SJSA1 (cell line): ENCODE measurements at places on chromosomes 4 and X. TPM values are rescaled to one million over a fixed set of nuclear protein-coding genes. Genes with fewer than 3 reads are reported as not detected.

- H3K27ac ChIP-seq = no peak overlapping the region
- H3K27me3 ChIP-seq = no peaks in the 10 kb centered on the region
- no peak overlapping the region for H3K4me3 ChIP-seq
- peaks cover 20% of the 10 kb centered on the region for H3K4me1 ChIP-seq
- DNase-seq = no peak
These were observed 374.3 kb downstream of the AFF2 start for GRCh38 chrX:148874636-148875246.

GRCh38 chr4:118773429-118773792 lies 62.5 kb downstream of the SEC24D start:
- no peak for DNase-seq
- no peak overlapping the region for H3K27ac ChIP-seq
- H3K4me1 ChIP-seq = peaks cover 36% of the 10 kb centered on the region

GRCh38 chr4:84529169-84529751 lies 30.2 kb upstream of the NKX6-1 start:
- peaks cover 3% of the 10 kb centered on the region; the same call in 1 of the 2 replicates for H3K4me1 ChIP-seq
- H3K27ac ChIP-seq = no peak overlapping the region
- no peak for DNase-seq
- no peak overlapping the region for H3K4me3 ChIP-seq

The KANTR gene
- 2.1 and 5.1 TPM in 2 replicates for total RNA-seq

DNA sequence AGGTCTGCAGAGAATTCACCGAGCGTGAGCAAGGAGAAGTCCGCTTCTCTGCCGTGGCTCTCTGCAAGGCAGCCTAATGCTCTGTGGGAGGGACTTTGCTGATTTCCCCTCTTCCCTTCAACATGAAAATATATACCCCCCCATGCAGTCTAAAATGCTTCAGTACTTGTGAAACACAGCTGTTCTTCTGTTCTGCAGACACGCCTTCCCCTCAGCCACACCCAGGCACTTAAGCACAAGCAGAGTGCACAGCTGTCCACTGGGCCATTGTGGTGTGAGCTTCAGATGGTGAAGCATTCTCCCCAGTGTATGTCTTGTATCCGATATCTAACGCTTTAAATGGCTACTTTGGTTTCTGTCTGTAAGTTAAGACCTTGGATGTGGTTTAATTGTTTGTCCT lies 11.3 kb downstream of the UCHL1 start:
- DNase-seq = no peak
- no peaks in the 10 kb centered on the region for H3K4me1 ChIP-seq
- H3K27ac ChIP-seq = no peak overlapping the region
- H3K27me3 ChIP-seq = no peaks in the 10 kb centered on the region
- no peak overlapping the region for H3K4me3 ChIP-seq

DNA sequence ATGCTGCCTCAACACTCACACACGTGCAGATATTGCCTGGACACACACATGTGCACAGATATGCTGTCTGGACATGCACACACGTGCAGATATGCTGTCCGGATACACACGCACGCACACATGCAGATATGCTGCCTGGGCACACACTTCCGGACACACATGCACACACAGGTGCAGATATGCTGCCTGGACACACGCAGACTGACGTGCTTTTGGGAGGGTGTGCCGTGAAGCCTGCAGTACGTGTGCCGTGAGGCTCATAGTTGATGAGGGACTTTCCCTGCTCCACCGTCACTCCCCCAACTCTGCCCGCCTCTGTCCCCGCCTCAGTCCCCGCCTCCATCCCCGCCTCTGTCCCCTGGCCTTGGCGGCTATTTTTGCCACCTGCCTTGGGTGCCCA lies 14.7 kb downstream of the FGFRL1 start:
- no peak for DNase-seq
- H3K4me1 ChIP-seq = peaks cover 29% of the 10 kb centered on the region
- H3K4me3 ChIP-seq = no peak overlapping the region
- H3K27me3 ChIP-seq = no peaks in the 10 kb centered on the region
- peaks cover 8% of the 10 kb centered on the region; the same call in 1 of the 2 replicates for H3K36me3 ChIP-seq

- H3K27me3 ChIP-seq = no peaks in the 10 kb centered on the region
- H3K36me3 ChIP-seq = peaks cover 5% of the 10 kb centered on the region; the same call in 1 of the 2 replicates
- no peak overlapping the region for H3K27ac ChIP-seq
- no peak overlapping the region for H3K4me3 ChIP-seq
- no peak for DNase-seq
- peaks cover 8% of the 10 kb centered on the region; the same call in 1 of the 2 replicates for H3K4me1 ChIP-seq
These were observed 1.9 kb upstream of the FTSJ1 start for GRCh38 chrX:48474127-48474526.

- no peak for DNase-seq
- no peak overlapping the region for H3K4me3 ChIP-seq
- no peak overlapping the region for H3K27ac ChIP-seq
- no peaks in the 10 kb centered on the region for H3K27me3 ChIP-seq
- H3K4me1 ChIP-seq = no peaks in the 10 kb centered on the region
These were observed 28.6 kb downstream of the ANK2 start for GRCh38 chr4:113078066-113078465.

DNA sequence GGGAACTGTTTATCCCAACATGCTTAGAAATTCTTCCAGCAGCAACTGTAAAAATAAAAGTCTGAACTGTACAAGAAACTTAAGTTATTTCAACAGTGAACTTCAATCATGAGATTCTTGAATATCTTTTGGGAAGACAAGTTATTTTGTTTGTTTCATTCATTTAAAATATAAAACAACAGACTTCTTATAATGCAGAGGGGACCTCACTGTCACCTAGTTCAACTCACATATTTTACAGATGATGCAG lies 14.9 kb downstream of the FAM9C start:
- H3K27ac ChIP-seq = peak overlapping the region; percentile 99
- H3K27me3 ChIP-seq = no peaks in the 10 kb centered on the region
- peaks cover 41% of the 10 kb centered on the region for H3K4me1 ChIP-seq

DNA sequence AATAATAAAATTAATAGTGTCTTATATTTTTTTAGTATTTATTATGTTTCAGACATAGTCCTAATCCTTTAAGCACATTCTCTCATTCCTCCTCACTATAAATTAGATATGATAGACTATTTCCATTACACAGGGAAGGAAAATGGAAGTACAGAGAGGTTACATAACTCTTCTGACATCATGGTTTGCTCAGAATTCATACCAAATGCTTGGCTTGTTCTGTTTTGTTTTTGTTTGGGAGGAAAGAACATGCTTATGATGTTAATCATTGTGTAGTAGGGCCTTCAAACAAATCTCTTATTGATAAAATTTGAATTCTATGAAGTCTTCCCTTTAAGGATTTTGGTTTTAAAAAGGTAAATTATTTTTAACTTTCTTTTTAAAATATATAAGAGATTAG lies 59.5 kb downstream of the RXFP1 start:
- no peaks in the 10 kb centered on the region for H3K36me3 ChIP-seq
- DNase-seq = no peak
- H3K27ac ChIP-seq = no peak overlapping the region
- no peak overlapping the region for H3K4me3 ChIP-seq

- no peak overlapping the region for H3K27ac ChIP-seq
- no peak overlapping the region for H3K4me3 ChIP-seq
- H3K27me3 ChIP-seq = no peaks in the 10 kb centered on the region
- H3K4me1 ChIP-seq = no peaks in the 10 kb centered on the region
- no peaks in the 10 kb centered on the region for H3K36me3 ChIP-seq
- DNase-seq = peak; percentile 22
These were observed 22.9 kb upstream of the COX7B2 start for GRCh38 chr4:46931981-46932380.

GRCh38 chrX:25017667-25018247 lies 2.0 kb upstream of the ARX start:
- no peaks in the 10 kb centered on the region; the same call in 1 of the 2 replicates for H3K4me1 ChIP-seq
- peaks cover 25% of the 10 kb centered on the region for H3K27me3 ChIP-seq
- no peak overlapping the region for H3K27ac ChIP-seq
- no peak for DNase-seq
- H3K4me3 ChIP-seq = no peak overlapping the region
- H3K36me3 ChIP-seq = no peaks in the 10 kb centered on the region

GRCh38 chr4:170887396-170887795 lies 797.6 kb upstream of the AADAT start:
- no peak overlapping the region for H3K27ac ChIP-seq
- no peaks in the 10 kb centered on the region for H3K36me3 ChIP-seq
- H3K27me3 ChIP-seq = no peaks in the 10 kb centered on the region
- no peak for DNase-seq

The GK gene
- total RNA-seq = 5.4 and 7.2 TPM in 2 replicates

The F9 gene
- total RNA-seq = not detected in 2 replicates

DNA sequence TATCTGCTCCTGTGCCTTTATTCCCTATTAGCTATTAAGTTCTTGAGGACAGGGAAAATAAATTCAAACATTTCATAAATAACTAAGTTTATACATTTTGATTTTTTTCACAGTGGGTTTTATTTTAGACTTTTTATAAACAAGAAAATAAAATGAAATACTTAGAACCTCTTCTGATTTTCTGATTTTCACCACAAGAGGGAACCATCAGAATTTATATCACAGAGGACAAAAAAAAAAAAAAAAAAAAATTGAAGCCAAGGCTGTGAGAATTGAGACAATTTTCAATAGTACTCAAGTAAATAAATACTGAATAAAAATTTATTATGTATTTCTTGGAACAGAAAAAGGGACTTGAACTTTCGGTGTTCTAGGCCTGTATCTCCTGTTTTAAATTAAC lies 288.1 kb downstream of the SH3BGRL start:
- no peaks in the 10 kb centered on the region for H3K27me3 ChIP-seq
- no peaks in the 10 kb centered on the region for H3K4me1 ChIP-seq
- H3K36me3 ChIP-seq = no peaks in the 10 kb centered on the region
- H3K27ac ChIP-seq = no peak overlapping the region
- H3K4me3 ChIP-seq = no peak overlapping the region
- no peak for DNase-seq

- no peaks in the 10 kb centered on the region for H3K36me3 ChIP-seq
- H3K4me3 ChIP-seq = no peak overlapping the region
- DNase-seq = no peak
- no peak overlapping the region for H3K27ac ChIP-seq
- no peaks in the 10 kb centered on the region for H3K27me3 ChIP-seq
These were observed 2201.6 kb upstream of the TENM3 start for GRCh38 chr4:180041576-180041975.

The MAD2L1 gene
- 95.6 and 100 TPM in 2 replicates for total RNA-seq

- no peaks in the 10 kb centered on the region for H3K27me3 ChIP-seq
- no peaks in the 10 kb centered on the region for H3K4me1 ChIP-seq
These were observed 205.0 kb upstream of the RPL34 start for GRCh38 chr4:108415389-108415788.

DNA sequence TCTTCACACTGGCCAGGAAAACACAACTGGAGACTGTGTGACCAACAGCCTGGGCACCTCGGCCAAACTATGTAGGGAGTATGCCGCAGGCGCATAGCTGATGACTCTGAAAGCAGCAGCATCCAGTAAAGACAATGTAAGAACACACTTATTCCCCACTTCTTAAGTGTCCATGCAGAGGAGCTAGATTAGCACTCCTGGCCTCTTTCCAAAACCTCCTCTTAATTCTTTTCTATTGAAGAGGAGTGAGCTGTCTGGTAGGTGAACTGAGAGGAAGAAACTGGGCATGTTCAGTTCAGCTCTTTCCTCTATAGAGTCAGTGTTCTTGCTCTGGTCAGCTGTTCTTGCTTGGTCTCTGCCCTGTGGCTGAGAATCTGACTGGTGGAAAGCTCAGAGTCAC lies 21.1 kb downstream of the NMU start:
- H3K4me3 ChIP-seq = no peak overlapping the region
- peaks cover 7% of the 10 kb centered on the region for H3K4me1 ChIP-seq

GRCh38 chr4:137664046-137664387 lies 131.7 kb upstream of the PCDH18 start:
- H3K4me3 ChIP-seq = no peak overlapping the region
- H3K4me1 ChIP-seq = peaks cover 41% of the 10 kb centered on the region
- peak overlapping the region; percentile 73 for H3K27ac ChIP-seq
- H3K27me3 ChIP-seq = no peaks in the 10 kb centered on the region
- DNase-seq = peak; percentile 82
- no peaks in the 10 kb centered on the region for H3K36me3 ChIP-seq

- no peaks in the 10 kb centered on the region for H3K36me3 ChIP-seq
- no peak overlapping the region for H3K4me3 ChIP-seq
- no peaks in the 10 kb centered on the region for H3K27me3 ChIP-seq
- H3K4me1 ChIP-seq = peaks cover 4% of the 10 kb centered on the region; the same call in 1 of the 2 replicates
These were observed 207.8 kb upstream of the SLC7A11 start for GRCh38 chr4:138449938-138450337.

The ATP1B4 gene
- total RNA-seq = not detected in 2 replicates

DNA sequence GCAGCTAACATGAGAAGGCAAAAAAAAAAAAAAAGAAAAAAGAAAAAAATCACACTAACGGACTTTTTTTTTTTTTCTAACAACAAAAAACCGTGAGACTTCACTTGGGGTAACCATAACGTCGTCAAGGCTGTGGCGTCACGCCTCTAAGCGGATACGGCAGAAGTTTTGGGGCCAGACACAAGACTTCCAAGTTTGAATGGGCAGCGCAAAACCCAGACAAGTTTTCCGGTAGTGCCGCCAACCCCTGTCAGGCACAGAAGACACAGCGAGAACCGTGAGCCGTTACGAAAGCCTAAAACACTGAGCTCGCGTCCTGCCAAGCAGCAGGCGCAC lies 556 bp upstream of the SMARCA5 start:
- peaks cover 13% of the 10 kb centered on the region for H3K36me3 ChIP-seq
- H3K27me3 ChIP-seq = 0 out of 2 replicates have a peak, but pooled peaks cover 6% of the 10 kb centered on the region
- peak overlapping the region; percentile 74; the same call in 1 of the 2 replicates for H3K27ac ChIP-seq
- no peak for DNase-seq
- H3K4me3 ChIP-seq = peak overlapping the region; percentile 83
- H3K4me1 ChIP-seq = no peaks in the 10 kb centered on the region; the same call in 1 of the 2 replicates

The SLC6A8 gene
- total RNA-seq = 0.66 and 2.7 TPM in 2 replicates

The DUSP21 gene
- not detected in 2 replicates for total RNA-seq

The ADRA2C gene
- not detected in 2 replicates for total RNA-seq

DNA sequence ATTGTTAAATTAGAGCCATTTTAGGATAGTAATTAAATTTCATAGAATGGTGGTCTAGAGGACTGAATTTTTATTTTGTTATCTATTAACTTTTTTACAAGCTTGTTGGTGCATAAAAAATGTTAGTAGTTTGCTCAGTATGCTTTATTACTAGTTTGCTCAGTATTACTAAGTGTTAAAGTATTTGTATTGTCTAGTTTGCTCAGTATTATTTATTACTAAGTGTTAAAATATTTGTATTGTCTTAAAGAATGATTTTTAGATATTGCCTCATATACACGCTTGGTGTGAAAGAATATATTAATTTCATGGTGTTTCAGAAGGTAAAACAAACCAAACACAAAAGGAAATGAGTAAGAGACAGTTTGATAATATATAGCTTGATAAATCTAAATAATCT lies 268.4 kb upstream of the MAGEB18 start:
- H3K27ac ChIP-seq = no peak overlapping the region
- no peak overlapping the region for H3K4me3 ChIP-seq
- no peak for DNase-seq
